ENCODE measurements at places on chromosomes 4 and X.

DNA sequence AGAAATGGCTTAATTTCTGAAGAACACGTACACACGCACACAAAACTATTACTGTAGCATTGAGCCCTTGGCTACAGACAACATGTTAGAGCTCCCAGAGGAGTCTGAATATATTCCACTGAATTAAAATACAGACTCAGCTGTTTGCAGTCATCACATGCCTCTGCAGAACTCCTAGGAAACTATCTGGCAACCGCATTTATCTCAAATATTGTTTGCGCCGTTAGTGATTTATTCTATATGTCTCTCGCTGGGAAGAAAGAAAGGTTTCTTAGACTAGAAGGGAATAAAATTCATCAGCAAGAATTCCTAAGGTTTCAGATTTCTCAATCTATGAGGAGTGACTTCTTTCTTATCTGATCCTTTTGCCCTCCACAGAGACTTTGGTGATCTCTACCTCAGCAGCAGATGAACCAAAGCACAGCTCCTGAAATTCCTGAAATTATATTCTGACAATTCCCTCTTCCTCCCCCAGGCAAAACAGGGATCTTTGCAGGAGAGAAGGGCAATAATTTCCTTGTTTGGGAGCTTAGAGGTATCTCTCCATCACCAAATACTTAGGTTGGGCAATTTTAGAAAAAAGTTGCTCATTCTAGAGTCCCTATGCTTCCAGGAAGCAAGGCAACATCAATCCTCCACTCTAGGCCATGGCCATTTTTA, 199.2 kb downstream of the APBB2 start:
- no peak for DNase-seq

DNA sequence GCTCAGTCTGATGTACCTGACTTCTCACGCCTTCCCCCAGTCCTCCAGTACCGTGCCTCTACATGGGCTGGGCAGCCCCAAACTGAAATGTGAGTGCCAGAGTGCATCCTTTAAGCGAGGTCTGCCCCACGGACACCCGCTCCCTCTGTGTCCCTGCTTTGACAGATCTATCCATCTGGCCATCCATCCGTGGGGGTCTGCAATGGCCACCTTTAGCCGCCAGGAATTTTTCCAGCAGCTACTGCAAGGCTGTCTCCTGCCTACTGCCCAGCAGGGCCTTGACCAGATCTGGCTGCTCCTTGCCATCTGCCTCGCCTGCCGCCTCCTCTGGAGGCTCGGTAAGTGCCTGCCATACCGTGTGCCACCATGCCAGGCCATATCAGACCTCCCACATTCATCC, 827 bp downstream of the PORCN start:
- no peak for DNase-seq

GRCh38 chr4:7524064-7524682, 89.4 kb upstream of the PSAPL1 start:
- DNase-seq, result no peak

GRCh38 chrX:130159776-130160175, 5.9 kb downstream of the AIFM1 start:
- DNase-seq, result no peak

GRCh38 chr4:70778888-70779422, 57.2 kb downstream of the RUFY3 start:
- DNase-seq, result no peak

DNA sequence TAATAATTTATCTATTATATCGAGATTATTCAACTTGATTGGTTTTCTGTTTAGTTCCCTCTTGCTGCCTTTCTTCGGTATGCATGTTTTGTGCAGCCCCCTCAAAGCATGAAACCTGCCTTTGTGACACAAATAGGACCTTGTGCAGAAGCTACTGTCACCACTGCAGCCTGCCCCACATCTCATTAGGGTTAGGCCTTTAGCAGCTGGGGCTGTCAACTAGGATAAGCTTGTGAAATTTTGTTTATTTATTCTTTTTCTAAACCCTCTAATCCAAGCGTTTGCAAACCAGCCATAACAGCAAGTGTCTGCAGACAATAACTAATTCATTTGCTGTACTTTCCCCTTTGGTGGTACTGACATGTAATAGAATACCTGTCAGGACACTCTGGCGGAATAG, 258.9 kb downstream of the RCHY1 start:
- no peak for DNase-seq

GRCh38 chr4:126451237-126451873, 1136.6 kb downstream of the FAT4 start:
- no peak for DNase-seq

- no peak for DNase-seq
These were observed 822.4 kb downstream of the PCDH18 start for GRCh38 chr4:136709897-136710296.

DNA sequence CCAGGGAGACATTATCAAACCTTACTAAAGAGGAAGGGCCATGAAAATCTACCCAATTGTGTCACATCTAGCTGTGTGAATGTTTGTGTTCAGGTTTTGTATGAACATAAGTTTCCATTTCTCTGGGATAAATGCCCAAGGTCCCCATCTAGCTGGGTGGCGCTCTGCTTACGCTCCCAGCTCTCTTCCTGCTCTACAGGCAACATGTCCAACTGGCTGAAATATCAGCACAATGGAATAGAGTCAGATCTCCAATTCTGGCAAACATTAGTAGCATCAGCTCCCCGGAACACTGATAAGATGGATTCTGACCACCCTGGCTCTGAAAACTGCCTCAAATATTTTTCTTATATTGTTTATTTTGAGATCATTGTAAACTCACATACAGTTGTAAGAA, 74.8 kb downstream of the IRF2 start:
- DNase-seq, result no peak

DNA sequence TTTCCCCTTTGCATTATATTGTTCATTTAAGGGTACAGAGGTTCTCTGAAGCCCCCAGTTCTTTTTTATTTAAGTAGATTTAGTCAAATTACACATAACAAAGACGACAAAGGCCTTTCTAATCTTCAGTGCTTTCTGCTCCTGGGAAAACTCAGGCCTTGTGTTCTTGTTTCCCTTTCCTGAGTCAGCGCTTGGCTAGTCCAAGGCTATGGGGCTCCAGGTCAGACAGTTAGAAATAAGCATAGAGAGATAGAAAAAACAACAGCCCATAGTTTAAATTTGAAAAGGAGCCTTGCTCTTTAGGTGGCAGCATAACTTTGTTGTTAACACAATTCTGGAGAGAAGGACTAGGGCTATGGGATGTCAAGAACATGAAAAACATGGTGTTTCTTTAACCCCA, 97.3 kb downstream of the PPP1R2C start:
- no peak for DNase-seq

- no peak for DNase-seq
These were observed 79.1 kb upstream of the SLC6A14 start for GRCh38 chrX:116357329-116357728.

- no peak for DNase-seq
These were observed 102.0 kb downstream of the FNIP2 start for GRCh38 chr4:158870626-158871334.

DNA sequence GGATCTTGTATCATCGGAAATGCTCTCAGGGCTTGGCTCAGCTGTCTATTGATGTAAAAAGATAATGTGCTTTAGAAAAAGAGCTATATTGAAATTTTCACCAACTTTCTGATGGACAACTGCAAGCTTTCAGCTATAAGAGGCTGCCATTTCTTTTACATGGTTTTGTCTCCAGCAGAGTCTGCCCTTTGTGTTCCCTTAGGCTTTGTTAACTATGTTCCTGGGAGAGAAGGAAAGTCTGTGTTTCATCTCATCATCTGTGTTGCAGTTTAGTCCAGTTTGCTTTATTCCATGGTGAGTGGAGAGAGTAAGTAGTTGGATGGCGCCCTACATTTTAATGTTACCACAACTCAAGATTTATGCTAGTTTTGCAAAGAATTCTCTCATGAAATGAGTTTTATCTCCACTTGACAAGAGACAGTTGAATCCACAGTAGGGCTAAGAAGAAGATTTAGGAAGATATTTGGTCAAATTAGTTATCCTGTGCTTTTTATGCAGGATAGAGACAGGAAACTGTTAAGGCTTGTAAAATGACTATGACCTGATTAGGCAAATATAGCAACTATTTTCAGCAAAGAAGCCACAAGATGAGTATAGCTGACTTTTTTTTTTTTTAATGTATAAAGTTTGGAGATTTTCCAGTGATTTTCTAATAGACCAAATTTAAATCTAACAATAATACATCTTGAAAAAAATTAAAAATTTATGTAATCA, 16.5 kb downstream of the SEPTIN11 start:
- DNase-seq, result no peak

- no peak for DNase-seq
These were observed 133.3 kb upstream of the ZIC3 start for GRCh38 chrX:137432609-137433008.

DNA sequence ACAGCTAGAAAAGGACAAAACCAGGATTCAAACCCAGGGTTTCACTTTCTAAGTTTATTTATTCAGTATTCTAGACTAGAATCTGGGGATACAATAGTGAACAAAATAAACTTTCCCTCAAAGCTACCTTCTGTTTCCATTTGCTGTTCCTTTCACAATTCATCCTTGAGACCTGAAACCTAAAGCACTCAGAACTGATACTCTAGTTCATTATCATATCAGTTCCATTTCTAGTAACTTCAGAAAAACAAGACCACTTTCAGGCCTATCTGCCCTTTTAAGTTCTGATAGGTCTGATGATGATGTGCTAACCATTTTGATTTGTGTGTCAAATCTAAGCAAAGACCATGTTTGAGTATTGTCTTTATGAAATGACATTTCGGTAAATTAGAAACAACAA, 7.8 kb upstream of the XK start:
- no peak for DNase-seq

- no peak for DNase-seq
These were observed 14.8 kb upstream of the SPARCL1 start for GRCh38 chr4:87543835-87544461.

DNA sequence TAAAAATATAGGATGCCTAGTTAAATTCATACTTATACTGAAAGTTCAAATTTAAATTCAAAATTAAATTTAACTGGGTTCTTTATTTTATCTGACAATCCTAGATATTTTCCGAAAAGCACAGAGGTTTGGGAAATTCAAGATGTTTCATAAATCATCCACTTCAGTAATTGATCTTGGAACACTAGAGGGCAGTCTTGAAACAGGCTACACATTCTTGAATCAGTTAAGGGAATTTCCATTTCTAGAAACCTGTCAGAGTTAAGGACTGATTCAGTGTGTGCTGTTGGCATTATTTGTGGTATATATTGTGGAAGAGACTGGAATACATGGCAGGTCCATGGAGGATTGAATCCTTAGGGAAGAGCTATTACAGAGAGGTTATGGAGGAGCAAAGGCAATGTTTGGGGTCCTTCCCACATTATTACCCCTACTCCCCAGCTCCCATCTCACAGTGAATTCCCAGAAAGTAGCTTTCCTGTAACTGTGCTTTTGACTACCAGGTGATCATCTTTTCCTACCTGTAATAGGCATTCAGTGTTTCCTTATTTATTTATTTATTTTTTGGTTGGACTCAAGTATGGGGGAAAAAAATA, 92.9 kb downstream of the EGF start:
- DNase-seq, result no peak

DNA sequence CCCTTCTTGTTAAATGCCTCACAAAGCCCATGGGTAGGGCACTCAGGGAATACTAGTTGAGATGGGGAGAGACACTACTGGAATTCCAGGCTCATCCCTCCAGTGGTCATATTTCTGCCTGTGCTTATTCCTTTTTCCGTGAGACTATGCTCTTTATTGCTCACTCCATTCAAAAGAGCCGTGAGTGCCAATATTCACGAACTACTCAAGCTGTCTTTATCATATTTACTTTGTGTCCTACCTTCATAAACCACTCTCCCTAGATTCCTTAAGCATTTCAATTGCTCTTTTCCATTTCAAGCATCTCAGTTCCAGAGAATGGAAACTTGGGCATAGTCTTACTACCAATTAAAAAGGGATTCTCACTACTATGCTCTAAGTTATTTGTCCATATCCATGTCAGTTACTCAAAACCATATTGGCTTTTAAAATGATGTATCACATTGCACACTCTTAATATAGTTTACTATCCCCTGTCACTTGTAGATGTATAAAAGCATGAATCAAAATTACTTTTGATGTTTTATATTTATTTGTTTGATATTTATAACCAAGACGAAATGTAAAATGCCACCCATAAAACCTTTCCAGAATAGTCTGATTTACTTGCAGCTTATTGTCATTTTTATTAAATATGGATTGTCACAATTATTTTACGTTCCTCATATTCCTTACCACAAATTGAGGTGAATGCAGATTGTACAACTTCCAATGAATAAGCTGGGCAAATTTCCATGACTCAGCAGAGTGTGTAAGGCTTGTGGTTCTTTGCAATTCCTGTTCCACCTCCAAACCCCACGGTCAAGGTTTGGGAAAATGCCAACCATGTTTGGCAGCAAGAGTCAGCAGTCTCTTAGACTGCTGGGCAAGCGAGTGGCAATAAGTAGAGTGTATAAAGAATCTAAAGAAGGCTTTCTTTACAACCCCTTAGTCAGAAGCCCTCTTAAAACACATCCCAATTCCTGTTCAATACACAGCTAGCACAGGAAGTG, 24.4 kb downstream of the ENOX2 start:
- no peak for DNase-seq

DNA sequence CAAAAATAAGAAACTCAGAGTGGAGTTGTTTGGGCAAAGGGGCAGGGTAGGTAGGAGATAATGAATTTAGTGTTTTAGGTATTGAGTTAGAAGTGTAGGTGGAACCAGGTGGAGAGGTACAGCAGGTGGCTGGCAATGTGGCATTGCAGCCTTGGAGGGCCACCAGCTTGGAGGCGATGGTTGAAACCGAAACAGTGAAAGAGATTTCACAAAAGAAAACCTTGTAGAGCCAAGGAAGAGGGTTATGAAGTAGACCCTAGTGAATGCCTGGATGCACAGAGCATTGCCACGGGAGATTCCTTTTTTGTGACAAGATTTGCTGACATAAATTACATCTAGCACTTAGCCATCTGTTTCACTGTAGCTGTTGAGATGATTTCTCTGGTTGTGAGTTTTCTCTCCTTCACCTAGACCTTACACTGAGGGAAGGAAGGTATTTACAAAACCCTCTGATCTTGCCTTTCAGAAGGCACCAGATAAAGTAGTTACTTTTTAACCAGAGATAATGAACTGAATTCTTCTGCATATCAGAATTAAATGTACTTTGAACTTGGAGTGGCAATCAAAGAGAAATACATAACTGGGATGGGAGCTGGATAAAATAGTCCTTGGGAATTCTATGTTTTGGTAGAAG, 104.1 kb upstream of the CASK start:
- DNase-seq, result no peak

DNA sequence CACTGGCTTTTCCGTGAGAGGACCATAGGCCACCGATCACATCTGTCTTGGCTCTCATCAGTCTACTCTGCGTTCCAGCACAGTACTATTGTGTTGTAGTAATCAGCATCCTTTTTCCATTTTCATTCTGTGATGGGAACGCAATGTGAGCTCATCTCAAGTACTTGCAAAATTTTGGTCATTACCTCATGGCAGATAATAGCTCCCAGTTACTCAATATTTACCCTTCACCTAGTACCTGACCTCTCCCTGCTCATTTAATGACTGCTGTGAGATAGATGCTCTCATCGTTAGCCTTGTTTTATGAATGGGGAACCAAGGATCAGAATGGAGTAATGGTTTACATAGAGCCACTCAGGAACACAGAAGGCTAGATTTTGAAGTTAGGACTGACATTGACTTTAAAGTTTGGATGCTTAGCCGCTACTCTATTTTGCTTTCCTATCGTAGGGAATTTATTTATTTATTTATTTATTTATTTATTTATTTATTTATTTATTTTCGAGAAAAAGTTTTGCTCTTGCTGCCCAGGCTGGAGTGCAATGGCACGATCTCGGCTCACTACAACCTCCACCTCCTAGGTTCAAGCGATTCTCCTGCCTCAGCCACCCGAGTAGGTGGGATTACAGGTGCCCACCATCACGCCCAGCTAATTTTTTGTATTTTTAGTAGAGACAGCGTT, 6.5 kb upstream of the GPR101 start:
- no peak for DNase-seq

- DNase-seq, result no peak
These were observed 5.5 kb downstream of the ZNF827 start for GRCh38 chr4:145933134-145933533.

Data from activated CD8-positive, alpha-beta memory T cell treated with anti-CD3 and anti-CD28 coated beads, Interleukin-2, amount 50 U/mL, for 4 hours (primary cell).